ENCODE measurements at places on chromosomes 6 and 20.

DNA sequence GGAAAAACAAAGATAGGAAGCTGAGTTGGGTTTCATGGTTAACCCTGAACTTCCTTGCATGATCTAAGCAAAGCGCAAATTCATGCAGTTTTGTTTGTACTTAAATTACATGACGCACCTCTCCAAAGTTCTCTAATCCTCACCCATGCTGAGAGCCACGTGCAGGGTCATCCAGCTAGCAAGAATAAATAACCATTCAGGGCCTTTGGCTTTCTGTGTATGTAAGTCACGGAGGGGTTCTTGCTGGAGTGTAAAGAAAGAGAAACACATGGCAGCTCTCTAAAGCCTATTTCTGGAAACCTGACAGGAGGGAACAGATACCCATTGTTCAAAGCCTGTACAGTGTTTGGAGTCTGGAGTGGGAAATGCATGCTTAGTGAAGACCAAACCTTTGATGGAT lies 171.7 kb upstream of the CCN2 start:
- no peak for DNase-seq

DNA sequence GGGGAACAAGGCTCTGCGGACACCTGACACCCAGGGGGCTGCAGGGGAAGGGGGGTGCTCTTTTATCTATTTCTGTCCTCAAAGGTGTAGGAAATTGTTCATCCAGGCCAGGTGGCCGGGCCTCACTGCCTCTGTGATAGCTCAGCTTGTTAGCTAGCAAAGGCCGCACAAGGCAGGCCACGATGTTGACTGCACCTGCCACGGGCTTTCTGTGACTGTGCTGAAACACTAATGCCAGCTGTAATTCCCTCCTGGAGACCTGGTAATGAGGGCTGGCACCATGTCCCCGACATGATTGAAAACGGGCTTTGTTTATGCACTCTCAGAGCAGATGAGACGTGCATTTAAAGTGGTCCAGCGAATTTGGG lies 61.4 kb upstream of the APCDD1L start:
- DNase-seq, result no peak

DNA sequence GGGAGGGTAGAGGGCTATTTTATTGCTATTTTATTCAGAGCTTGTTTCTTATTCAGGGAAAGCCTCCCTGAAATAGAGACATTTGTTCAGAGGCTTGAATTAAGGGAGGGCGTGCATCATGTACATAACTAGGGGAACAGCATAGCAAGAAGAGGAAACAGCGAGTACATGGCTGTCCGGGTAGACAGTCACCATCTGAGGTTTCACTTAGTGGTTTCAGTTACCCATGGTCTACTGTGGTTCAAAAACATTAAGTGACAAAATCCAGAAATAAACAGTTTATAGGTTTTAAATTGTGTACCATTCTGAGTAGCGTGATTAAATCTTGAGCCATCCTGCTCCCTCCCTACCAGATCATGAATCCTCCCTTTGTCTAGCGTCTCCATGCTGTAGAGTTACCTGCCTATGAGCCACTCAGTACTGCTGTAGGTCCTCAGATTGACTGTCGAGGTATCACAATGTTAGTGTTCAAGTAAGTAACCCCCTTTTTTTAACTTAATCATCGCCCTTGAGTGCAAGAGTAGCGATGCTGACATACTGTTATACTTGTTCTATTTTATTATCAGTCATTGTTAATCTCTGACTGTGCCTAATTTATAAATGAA lies 791.5 kb downstream of the TFAP2A start:
- DNase-seq, result no peak

GRCh38 chr6:79468587-79468986 lies 68.6 kb downstream of the LCA5 start:
- no peak for DNase-seq

DNA sequence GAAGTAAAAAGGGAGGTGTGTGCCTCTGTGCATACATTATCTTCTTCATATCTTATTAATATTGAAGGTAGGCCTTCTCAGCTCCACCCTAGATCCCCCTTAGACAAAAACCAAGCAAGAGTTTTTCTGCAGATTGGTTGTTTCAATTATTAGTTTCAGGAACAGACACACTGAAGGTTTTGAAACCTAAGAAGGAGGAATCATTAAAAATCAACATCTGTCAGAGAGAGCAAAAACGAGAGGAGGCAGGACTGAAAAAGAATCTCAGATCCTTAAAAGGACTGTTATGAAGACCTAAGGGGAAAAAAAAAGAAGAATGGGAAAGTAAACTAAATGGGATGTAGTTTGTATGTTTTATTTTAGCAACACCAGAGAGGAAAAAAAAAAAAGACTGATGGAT lies 560.8 kb upstream of the JAG1 start:
- no peak for DNase-seq

GRCh38 chr6:122740091-122740490 lies 39.4 kb upstream of the FABP7 start:
- DNase-seq, result no peak

DNA sequence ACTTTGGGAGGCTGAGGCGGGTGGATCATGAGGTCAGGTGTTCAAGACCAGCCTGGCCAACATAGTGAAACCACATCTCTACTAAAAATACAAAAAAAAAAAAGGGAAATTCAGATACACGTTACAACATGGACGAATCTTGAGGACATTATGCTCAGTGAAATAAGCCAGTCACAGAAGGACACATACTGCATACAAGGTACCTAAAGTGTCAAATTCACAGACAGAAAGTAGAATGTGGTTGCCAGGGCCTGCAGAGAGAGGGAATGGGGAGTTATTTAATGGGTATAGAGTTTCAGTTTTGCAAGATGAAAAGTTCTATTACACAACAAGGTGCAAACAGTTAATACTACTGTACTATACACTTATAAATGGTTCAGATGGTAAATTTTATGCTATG lies 75.1 kb downstream of the SNX5 start:
- DNase-seq, result no peak

- DNase-seq, result no peak
Observed at GRCh38 chr6:8749465-8749864, 314.1 kb upstream of the SLC35B3 start.
